ENCODE measurements at places on chromosomes 16 and 17. TPM values are rescaled to one million over a fixed set of nuclear protein-coding genes. Genes with fewer than 3 reads are reported as not detected.

GRCh38 chr16:28167730-28168129 lies 44.0 kb downstream of the XPO6 start:
- no peak overlapping the region for H3K27ac ChIP-seq
- H3K4me3 ChIP-seq: no peak overlapping the region
- no peak for DNase-seq

- H3K4me3 ChIP-seq: no peak overlapping the region
- H3K4me1 ChIP-seq: no peaks in the 10 kb centered on the region
- DNase-seq: no peak
- H3K27me3 ChIP-seq: no peaks in the 10 kb centered on the region
- H3K36me3 ChIP-seq: peaks cover 7% of the 10 kb centered on the region
Measured at GRCh38 chr17:60252459-60252858, 102.7 kb downstream of the CA4 start.

DNA sequence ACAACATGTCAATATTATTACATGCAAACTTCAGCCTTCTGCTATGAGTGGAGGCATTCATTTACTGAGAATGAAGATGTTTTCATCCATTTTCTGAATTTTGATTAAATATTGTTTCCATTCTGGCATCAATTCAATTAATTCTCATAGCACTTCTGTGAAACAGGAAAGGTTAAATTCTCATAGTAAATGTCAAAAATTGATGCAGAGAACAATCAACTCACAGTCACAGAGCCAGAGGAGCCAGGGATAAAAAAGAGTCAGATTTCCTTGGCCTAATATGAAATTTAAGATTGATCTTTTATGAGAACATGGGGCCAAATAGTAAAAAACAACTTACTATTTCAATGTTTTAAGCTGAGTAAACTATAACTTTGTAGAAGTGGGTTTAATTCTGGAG lies 183.8 kb upstream of the AXIN2 start:
- DNase-seq: no peak
- H3K36me3 ChIP-seq: no peaks in the 10 kb centered on the region
- H3K27ac ChIP-seq: no peak overlapping the region
- H3K4me3 ChIP-seq: no peak overlapping the region
- H3K4me1 ChIP-seq: peaks cover 27% of the 10 kb centered on the region
- H3K27me3 ChIP-seq: no peaks in the 10 kb centered on the region

Gene HSD17B1
- total RNA-seq: 5.3 TPM

Gene KRT40
- not detected for total RNA-seq

Gene TAC4
- total RNA-seq: not detected
